T-helper 1 cell (primary cell): ENCODE measurements at places on chromosomes 4 and X.

GRCh38 chr4:825063-825970, 612 bp downstream of the CPLX1 start:
- peak; percentile 31 for DNase-seq

DNA sequence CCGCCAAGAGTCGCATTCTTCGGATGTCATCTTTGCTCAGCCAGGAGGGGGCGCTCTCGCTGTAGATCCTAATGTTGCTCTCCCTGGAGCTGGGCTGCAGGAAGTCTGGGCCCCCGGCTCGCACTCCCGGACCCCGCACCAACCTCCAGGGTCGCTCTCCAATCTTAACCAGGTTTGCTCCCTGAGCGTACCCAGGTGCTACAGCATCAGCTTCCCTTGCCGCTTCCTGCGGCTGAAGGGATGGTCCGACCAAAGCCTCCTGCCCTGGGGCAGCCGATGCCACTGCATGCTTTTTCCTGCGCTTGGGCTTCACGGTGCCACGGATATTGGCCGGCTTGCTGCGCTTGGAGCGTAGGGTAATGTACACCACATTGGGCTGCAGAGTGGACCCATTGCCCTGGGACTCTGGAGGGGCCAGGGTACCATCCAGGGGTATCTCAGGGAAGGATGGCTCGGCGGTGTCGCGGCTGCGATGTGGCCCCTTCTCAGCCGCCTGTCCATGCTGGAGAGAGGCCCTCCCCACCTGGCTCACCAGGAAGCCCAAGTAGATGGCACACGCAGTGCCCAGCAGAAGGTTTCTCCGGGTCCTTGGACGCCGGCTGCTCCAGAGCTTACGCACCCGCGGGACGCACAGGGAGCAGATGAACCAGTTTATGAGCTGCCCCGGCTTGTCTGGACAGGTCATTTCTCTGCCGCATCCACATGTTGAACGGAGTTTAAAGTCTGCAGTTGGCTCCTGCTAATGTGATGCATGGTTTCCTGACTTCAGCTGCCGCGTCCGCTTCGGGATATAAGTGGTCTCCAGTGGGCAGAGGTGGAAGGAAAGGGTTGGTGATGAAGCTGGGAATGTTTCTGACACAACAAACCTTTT, 1.9 kb downstream of the GASK1B start:
- no peak for DNase-seq

- DNase-seq = no peak
These were observed 50.3 kb downstream of the HTRA3 start for GRCh38 chr4:8319731-8320385.

- no peak for DNase-seq
These were observed 347.4 kb downstream of the FAM47B start for GRCh38 chrX:35289952-35290351.

- DNase-seq = no peak
These were observed 7.3 kb upstream of the DHRSX start for GRCh38 chrX:2507904-2508627.

DNA sequence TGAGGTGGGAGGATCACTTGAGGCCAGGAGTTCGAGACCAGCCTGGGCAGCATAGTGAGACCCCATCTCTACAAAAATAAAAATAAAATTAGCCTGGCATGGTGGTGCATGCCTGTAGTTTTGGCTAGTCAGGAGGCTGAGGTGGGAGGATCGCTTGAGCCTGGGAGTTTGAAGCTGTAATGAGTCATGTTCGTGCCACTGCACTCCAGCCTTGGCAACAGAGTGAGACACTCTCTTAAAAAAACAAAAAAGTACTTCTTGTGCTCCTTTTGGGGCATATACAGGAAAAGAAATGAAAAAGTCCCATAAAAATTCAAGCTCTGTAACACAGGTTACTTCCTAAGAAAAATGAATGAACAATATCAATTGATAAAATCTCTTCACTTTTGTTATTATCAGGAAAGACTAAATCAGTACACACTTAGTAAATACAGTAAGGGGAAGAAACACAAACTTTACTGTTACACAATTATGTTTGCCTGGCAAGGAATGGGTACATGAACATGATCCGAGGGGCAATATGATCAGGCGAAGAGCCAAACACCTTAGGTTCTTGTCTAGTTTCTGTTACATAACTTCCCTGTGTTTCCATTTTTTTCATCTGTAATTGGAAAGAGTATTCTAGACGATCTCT, 46.9 kb downstream of the CCDC158 start:
- DNase-seq = no peak

DNA sequence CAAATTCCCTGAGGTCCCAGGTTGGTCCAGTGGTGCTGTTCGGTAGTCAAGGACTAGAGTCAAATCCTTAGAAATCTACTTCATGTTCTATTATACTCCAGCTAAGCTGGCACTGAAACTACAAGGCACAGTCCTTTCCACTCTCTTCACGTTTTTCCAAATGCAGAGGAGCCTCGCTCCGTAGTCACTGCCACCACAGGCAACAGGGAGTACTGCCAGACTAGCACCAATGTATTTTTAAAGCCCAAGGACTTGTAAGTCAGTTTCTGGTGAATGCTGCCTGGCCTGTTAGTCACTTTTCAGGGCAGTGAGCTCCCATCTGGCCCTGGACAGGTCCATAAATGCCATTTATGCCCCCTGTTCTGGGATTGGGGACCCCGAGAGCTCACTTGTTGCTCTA, 323.5 kb downstream of the FAM47A start:
- DNase-seq = no peak

GRCh38 chr4:119031218-119031617, 104.4 kb upstream of the MYOZ2 start:
- no peak for DNase-seq

- no peak for DNase-seq
These were observed 22.0 kb upstream of the PHKA2 start for GRCh38 chrX:19005909-19006308.

DNA sequence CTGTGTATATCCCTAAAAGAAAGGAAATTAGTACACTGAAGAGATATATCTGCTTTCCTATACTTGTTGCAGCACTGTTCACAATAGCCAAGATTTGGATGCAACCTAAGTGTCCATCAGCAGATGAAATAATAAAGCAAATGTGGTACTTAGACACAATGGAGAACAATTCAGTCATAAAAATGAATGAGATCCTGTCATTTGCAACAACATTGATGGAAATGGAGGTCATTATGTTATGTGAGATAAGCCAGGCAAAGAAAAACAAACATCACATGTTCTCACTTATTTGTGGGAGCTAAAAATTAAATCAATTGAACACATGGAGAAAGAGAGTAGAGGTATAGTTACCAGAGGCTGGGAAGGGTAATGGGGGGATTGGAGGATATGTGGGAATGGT, 611.9 kb downstream of the STPG2 start:
- DNase-seq = no peak

DNA sequence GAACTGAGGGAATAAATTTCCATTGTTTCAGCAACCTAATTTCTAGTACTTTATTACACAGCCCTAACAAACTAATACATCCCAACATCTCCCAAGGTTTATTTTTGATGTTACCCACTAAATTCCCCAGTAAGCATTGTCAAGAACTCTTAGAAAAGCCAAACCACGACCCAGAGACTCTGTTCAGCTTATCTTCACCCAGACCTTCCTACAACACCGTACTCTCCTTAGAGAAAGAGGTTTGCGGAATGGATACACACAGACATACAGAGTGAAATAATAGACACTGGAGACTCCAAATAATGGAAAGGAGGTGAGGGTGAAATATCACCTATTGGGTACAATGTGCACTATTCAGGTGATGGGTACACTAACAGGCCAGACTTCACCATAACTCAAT, 75.6 kb downstream of the LRBA start:
- DNase-seq = no peak

DNA sequence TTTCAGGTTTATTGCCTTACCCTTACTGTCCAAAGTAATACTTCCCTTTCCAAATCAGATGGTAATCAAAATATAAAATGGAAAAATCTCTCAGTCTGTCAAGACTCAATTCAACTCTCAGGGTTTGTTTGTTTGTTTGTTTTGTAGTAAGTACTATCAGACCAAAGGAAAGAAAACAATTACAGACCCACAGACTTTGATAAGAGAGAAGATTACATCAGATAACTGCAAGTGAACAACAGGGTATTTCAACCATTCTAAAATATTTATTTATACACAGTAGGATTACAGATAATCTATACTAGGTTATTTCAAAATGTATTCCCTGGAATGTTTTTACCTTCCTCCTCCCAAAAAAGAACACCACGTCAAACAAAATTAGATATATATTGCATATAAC, 28.9 kb downstream of the FBXO8 start:
- no peak for DNase-seq
